ENCODE measurements at places on chromosomes 3 and 15.

DNA sequence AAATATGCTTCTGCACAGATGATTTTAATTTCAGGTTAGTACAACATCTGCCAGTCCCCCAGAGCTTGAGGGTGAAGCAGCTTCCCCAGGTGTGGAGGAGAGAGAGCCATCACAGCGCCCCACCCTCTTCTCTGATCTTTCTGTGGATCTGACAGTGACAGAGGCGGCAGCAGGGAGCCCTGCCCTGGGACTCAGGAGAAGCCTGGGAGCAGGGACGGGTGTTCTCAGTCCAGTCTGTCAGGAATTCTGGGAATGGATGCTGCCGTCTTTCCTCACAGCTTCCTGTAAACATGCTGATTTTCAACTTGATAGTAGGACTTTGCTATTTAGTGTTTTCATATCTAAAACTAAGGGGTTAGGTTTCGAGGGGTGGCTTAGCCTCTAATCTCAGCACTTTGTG, 11.4 kb upstream of the RAB8B start:
- no peak for DNase-seq

DNA sequence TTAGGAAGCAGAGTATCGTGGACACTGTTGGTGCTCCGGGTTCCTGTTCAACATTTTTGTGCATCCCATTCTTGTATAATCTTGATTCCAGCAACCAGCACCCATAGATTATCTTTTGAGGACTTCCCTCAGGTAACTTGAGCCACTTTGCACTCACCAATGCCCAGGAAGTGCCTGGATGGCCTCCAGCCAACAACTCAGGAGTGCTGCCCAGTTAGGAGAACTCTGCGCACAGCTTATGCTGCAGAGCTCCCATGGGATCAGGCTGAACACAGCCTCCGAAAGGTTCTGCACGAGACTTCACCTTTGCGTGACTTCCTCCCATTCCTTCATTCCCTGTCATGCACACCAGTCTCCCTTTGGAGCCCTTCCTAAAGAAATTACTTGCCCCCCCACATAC, 64.3 kb upstream of the LRRN1 start:
- no peak for DNase-seq

DNA sequence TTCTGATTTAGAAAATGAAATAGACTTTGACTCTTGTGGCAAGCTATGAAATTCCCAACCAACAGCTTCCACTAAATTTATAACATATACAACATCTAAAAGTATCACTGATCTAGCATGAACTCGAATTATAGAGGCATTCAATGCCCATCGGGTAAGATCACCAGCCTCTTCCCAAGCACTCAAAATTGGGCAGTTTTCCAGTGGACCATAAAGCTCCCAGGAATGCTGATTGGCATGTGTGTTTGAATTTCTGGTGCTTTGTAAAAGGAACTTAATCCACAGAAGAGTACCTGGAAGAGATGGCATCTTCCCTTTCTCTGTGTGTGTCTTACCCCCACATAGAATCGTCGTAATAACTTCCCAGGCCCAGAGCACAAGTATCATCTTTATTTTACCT, 10.0 kb downstream of the LRTM1 start:
- DNase-seq = peak; percentile 72

- no peak for DNase-seq
Measured at GRCh38 chr3:119759962-119760361, 21.9 kb upstream of the NR1I2 start.

DNA sequence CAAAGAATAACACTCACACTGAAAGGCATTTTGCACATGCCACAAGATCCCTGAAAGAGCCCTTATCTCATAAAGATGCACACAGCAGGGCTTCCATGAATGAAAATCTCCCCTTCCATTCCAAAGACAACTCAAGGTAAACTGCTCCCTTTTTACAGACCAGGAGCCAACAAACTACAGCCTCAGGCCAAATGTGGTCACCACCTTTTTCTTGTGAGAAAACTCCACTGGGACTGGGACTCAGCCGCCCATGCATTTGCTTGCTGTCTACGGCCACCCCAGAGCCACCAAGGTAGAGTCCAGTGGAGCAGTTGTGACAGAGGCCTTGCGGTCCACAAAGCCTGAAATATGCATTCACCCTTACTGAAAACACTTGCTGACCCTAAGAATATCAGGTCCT, 334.8 kb downstream of the OCA2 start:
- DNase-seq = no peak

GRCh38 chr3:147851062-147851461, 441.9 kb downstream of the ZIC1 start:
- DNase-seq = no peak

GRCh38 chr3:45544024-45544716, 50.4 kb upstream of the LIMD1 start:
- no peak for DNase-seq

DNA sequence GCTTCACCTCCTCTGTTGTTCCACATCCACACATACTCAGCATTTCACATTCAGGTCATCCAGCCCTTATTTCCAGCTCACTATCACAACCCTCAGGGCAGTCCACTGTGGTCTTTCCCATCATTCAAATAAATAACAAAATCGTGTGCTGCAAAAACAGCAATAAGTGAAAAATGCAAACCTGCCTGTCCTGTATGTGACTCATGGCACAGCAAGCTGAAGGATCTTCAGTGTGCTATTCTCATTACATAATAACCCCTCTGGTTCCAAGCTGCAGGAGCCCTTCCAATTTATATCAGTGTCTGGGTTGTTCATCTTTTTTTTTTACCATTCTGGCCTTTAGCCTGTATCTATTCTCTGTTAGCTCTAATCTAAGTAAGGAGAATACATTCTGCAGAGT, 185.3 kb upstream of the UBE2E2 start:
- DNase-seq = peak; percentile 93

DNA sequence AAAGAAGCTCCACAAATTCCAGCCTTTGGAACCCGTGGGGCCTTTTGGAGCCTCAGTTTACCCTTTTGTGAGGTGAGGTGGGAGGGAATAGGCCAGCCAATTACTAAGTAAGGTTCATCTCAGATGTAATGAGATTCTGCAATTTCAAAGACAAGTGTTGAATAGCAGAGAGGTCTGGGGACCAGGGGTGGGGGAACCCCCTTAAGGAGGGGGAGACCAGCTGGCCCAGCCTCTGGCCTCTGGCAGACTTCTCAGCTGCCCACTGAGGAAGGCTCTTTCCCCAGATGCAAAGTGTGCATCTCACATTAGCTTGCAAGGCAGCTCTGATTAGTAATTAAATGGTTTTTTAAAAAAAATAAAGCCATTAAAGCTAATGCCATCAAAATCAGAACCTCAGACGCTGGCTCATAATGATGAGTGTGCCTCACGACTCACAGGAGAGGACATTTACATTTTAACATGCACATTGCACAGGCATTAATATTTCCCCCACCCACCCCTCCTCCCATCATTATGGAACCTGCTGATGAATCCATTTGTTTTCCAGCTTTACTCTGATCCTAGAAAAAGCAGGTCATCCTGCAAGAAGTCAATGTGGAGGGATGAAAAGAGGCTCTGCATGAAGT, 176.7 kb upstream of the TLE3 start:
- DNase-seq = no peak

DNA sequence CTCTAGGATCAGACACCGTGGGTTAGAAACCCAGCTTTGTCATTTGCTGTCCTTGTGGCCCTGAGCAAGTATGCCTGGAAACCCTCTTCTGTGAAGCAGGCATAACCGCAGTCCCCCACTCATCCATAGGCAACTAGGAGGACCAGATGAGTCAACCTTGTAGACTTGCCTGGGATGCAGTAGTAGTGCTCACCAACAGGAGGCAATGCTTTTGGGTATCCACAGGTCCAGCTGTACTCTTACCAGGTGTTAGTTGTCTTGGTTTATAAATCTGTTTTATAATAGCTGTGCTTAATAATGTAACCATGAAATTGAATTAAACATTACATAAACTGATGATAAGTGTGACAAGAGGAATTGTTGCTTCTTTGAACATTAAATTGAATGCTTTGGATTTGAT, 389.3 kb downstream of the IL20RB start:
- DNase-seq = no peak

DNA sequence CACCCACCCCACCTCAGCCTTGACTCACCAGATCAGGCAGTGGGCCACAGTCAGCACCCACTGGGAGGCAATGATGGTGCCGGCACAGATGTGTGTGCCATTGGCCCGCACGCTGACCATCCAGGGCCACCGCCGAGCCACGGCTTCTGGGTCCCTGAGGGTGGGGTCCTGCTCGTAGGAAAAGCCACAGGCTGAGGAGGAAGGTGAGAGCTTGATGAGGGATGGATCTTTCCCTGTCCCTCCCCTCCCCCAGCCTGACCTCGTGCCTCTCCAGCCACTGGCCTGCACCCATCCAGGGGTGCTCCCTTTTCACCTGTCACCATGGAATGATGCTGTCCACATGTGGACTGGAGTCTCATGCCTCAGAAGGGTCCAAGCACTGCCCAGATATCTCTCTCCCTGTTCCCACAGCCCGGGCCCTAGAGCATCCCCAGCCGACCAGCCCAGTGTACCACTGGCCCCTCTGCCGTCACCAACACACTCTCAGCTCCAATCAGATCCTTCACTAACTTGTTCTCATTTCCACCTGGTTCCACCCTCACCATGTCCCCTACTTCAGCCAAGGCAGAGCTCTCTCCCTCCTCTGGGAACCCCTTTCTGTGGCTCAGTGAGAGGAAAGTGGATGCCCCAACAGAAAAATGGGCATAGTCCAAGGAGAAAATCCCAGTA, 2.0 kb downstream of the PRSS50 start:
- no peak for DNase-seq

DNA sequence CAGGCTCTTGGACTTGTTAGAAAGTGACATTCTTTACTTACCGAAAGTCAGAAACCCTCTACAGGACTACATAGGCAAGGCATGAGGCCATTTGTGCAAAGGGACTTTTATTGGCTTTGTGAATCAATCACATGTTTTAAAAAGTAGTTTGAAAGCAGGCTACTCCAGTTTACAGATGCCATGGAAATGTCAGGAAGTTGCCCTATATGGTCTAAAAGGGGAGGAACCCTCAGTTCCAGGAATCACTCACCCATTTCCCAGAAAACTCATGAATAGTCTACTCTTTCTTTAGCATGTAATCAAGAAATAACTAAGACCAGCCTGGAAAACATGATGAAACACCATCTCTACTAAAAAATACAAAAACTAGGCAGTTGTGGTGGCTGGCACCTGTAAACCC, 51.0 kb upstream of the MKRN3 start:
- DNase-seq = no peak

DNA sequence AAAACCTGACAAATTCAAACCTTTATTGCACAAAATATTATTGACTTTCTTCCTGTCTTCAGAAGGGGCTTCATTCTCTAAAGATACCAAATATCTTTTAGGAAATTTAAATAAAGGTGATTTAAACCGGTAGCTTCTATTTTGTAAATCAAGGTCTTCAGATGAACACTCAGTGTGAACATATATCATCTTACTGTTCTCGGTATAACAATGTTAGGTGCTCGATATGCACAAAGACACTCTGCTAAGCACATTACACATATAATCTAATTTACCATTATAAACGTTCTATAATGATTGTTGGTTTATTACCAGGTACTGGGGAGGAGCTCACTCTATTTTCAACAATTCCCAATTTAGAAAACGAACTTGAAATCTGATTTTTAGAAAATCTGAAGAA, 225.4 kb upstream of the AZI2 start:
- DNase-seq = no peak

- DNase-seq = no peak
Measured at GRCh38 chr3:127780536-127781400, 41.5 kb downstream of the MGLL start.

- no peak for DNase-seq
Measured at GRCh38 chr3:177441813-177442646, 244.7 kb upstream of the TBL1XR1 start.

DNA sequence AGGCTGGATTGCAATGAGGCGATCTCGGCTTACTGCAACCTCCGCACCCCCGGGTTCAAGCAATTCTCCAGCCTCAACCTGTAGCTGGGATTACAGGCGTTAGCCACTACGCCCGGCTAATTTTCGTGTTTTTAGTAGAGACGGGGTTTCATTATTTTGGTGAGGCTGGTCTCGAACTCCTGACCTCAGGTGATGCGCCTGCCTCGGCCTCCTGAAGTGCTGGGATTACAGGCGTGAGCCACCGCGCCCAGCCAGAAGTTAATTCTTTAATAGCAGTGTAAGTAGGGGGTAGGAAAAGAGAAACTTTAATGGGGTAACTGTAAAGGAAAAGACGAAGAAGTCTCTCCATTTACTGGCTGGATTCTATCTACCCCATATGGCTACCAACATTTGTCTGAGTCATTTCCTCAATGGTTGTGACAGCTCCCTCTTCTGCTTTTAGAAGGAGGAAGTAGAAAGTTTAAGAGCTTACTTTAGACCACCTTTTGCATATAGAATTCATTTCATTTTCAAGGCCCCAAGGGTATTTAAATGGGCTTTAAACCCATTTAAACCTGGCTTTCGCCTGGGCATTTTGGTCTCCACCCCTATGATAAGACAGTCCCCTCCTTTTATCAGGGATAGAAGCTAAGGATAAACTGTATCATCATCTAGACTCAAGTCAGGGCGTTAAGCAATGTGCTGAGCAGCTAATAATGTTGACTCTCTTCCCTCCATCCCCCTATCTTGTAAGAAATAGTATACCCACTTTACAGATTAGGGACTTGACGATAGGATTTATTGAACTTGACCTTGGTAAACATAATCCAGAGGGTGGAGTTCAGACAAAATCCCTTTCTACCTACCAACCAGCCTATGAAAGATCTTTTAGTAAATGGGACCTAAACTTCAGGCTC, 1.1 kb upstream of the CDV3 start:
- DNase-seq = no peak

- no peak for DNase-seq
Measured at GRCh38 chr3:183954875-183955274, 62.8 kb downstream of the ABCC5 start.

Data from NCI-H226 (cell line).